Activated B cell treated with CpG ODN at 0.5 μM for 24 hours (primary cell): ENCODE measurements at places on chromosomes 2 and 18.

DNA sequence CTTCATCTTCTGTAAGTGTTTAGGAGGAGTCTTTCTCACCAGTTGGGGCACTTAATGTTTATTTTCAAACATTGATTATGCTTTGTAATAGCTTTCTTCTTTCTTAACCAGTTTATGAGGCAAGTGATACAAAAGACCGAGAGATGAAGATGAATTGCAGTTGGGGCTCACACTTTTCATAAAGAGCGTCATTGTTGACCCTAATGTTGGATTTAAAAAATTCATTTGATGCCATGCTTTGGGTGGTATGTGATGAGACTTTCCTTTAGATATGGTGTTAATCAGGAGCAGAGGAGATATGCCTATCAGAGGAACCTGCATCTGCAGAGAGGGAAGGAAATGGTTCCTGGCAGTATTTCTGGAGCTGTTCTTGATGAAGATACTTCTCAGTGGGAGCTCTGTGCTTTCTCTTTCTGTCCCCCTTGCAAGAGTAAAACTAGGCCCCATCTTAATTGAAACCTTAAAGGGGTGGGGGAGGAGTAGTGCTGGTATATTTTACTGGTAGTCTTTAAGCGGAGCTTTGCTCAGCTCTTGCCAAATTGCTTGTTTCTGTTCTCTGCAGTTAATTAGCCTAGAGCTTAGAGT lies 2.3 kb downstream of the EML4 start:
- no peak for DNase-seq

DNA sequence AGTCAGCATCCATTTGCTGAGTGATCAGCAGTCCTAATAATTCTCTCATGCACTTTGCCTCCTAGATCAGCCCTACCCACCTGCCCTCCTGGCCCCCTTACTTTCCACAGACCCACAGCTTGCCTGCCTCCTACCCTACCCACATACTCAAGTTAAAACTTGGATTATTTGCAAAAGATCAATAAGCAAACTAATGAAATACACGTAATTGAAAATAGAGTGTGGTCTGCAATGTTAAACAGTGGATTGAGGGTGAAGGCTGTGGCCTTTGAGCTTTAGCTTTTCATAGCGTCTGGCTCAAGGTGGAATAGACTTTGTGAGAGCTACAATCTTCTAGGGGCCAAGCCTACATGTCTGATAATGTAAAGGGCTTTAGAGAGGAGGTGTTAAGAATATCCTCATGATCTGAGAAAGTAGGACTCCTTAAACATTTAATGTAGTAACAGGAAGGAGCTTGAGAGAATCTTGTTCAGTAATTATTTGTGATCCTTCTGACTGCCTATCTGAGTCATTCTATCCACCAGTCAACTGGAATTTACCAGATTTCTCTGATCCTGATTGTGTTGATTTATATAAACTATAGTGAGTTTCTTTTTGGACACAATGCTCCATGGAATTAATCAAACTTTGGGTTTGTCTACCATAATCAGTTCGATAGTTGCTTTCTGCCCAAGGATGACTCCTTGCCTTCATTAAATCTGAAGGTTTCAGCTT lies 310.0 kb downstream of the HRH4 start:
- no peak for DNase-seq

- no peak for DNase-seq
Observed at GRCh38 chr2:239056611-239057010, 208.7 kb downstream of the TWIST2 start.

DNA sequence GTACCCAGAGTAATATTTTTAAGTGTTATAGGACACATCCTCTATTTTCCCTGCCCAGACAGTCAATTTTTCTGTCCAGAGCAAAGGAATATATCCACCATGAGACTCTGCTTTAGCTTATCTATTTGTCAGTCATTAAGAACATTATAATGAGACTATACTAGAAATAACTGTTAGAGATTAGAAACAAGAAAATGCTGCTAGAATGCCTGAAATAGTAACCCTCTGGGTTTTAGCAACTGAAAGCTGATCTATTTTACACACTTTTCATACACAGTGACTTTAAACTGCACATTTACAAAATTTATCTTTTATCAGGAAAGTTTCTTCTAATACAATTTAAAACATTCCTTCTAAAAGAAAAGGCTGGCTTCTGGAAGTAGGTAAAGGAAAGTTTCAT lies 39.6 kb downstream of the MBD2 start:
- no peak for DNase-seq

- no peak for DNase-seq
Observed at GRCh38 chr2:25257032-25257552, 84.6 kb downstream of the DNMT3A start.

GRCh38 chr2:240850026-240850425 lies 18.6 kb upstream of the AGXT start:
- DNase-seq, result no peak

- no peak for DNase-seq
Observed at GRCh38 chr2:100272841-100273329, 49.4 kb downstream of the LONRF2 start.
